ENCODE measurements at places on chromosomes 5 and 9.
A peak's percentile ranks its signal among the peaks of the same experiment; 100 is the strongest.

DNA sequence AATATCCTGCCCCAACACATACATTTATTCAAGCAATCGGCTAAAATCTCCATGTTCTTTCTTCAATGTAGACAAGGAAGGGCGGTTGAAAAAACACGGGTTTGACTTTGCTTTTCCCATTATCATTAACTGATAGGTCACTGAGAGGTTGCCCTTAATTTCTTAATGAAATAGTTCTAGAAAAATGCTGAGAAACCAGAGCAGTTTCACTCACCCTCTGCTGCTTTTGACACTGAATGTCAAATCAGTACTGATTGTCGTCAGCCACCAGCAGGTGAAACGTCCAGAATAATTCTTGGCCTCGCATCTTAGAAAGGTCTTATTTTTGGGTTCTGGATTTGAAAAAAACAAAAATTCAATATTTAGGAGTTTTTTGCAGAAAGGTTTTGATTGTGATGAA lies 8.1 kb downstream of the IL12B start:
- DNase-seq = no peak

DNA sequence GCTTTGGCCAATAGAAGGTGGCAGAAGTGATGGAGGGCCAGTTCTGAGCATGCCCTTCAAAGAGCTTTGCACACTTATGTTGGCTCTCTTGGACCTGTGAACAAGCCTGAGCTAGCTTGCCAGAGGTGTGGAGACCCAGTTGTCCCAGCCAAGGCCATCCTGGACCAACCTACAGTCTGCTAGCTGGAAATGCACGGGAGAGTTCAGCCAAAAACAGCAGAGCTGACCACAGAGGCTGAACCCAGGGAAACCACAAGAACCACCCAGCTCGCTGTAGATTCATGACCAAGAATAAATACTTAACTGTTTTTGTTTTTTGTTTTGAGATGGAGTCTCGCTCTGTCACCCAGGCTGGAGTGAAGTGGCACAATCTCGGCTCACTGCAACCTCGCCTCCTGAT lies 65.4 kb upstream of the HAND1 start:
- no peak for DNase-seq

DNA sequence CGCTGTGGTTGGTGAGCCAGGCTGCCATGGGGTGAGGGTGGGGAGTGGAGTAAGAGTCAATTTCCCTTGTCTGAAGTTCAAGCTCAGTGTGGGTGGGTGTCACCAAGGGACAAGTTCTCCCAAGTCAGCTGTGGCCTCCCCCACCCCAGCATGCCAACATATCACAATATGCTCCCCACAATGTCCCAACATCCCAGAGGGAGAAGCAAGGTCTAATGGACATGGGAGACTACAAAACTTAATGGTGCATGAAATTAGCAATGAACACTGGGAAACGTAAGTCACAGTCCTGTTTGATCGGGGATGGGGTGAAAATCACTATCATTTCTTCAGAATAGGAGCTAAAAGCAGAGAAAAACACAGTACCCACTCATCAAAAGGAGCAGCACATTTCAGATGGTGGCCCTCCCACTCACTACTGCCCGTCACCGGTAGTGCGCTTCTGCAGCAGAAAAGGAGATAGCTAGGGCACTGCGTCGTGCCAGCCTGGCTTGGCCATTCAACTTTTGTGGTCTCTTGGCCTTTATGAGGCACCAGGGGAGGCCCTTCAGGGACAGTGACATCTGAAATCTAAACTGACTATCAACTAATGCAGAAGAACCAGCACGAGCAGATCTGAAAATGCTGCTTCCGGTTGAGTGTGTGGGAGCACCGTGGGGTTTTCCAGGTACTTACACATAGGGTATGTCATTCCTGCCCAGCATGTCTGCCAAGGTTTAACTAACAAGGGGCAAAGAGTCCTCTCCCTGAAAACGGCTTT lies 20.5 kb upstream of the NDFIP1 start:
- peak; percentile 14 for DNase-seq

DNA sequence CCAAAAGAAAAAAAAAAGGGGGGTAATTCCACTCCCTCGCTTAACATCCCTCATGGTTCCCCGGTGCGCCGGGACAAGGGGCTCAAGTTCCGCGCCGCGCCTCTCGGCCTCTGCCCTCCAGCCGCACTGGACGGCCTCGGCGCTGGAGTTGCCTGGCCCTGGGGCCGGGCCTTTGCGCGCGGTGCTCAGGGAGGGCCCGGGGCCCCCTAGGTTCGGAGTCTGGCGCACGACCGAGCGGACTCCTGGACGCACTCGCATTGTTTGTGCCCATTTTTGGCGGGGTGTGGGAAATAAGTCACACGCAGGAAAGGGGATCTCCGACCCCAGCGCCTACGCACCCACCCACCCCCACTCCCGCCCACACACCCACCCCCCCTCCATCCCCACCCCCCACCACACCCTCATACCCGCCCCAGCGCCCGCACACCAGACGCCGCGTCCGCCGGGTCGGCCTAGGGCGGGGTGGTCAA lies 381 bp downstream of the MED22 start:
- DNase-seq = peak; percentile 28

GRCh38 chr5:130545291-130545690 lies 619.8 kb downstream of the HINT1 start:
- peak; percentile 68 for DNase-seq

GRCh38 chr9:131438190-131438589 lies 44.3 kb downstream of the PRRC2B start:
- no peak for DNase-seq

GRCh38 chr5:124599028-124599973 lies 147.1 kb downstream of the ZNF608 start:
- DNase-seq = peak; percentile 46

GRCh38 chr5:128574041-128574440 lies 36.0 kb upstream of the FBN2 start:
- peak; percentile 69 for DNase-seq

DNA sequence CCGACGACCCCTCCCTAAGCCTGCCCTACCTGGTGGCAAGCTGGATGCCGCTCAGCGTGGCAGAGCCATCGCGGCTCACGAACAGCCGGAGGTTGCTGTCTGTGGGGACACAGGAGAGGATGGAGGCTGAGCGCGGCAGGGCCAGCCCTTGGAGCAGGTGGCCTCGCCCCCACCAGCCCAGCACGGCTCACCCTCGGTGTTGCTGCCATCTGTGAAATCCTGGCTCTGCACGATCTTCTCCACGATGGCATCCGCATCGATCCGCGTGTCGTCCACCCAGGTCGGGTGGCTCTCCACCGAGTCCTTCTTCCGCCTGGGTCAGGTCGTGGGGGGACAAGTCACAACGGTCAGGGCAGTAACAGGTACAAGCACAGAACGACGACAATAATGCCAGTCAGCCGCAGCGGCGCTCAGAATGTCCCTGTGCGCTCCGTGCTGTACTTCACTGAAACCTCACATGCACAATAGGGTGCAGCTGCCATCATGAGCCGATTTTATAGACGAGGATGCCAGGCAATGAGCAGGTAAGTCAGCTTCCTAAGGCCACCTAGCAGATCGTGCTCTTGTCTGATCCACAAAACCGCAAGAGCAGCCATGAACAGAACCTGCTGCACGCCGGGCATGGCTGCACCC lies 7.0 kb upstream of the DPM2 start:
- no peak for DNase-seq

Measured in epithelial cell of esophagus (primary cell).